Neuronal stem cell (in vitro differentiated cells): ENCODE measurements at places on chromosomes 5 and 9.
A peak's percentile ranks its signal among the peaks of the same experiment; 100 is the strongest.

DNA sequence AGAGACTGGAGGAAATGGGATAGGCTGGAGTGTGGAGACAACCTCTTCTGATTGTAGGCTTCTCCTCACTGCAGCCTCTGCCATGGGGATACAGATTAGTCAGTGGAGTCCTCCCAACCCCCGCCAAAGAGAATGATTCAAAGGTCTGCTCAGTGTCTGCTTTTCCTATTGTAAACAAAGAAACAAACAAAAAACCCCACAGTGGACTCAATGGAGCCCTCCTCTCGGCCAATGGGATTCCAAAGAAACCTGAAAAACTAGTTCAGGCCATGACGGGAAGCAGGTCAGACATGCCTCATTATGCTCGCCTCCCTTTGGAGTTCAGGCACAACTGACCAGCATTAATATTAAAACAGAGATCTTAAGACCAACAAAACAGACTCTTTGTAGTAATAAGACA is 85.8 kb downstream of the SEC61B start:
- no peaks in the 10 kb centered on the region for H3K36me3 ChIP-seq
- no peak for DNase-seq
- no peak overlapping the region for H3K4me3 ChIP-seq
- H3K27ac ChIP-seq = no peak overlapping the region
- peaks cover 2% of the 10 kb centered on the region for H3K4me1 ChIP-seq

- no peaks in the 10 kb centered on the region for H3K36me3 ChIP-seq
- no peak overlapping the region for H3K27ac ChIP-seq
- H3K4me1 ChIP-seq = no peaks in the 10 kb centered on the region
- no peaks in the 10 kb centered on the region for H3K27me3 ChIP-seq
- H3K4me3 ChIP-seq = no peak overlapping the region
These were observed 556.2 kb downstream of the TLE4 start for GRCh38 chr9:80127920-80128319.

DNA sequence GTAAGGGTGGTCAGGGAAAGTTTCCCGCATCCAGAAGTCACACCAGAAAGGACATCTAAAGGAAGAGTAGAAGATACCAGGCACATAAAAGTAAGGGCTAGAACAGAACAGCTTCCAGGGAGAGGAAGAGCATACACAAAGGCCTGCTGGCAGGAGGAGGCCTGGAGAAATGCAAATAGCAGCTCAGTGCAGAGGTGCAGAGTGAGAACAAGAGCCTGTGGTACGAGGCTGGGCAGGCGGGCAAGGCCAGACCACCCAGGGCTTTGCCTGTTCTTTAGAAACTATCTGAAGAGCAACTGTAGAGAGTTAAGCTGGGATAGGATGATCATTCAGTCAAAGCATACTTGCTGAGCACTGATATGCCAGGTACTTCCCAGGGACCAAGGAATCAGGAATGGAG is 115.3 kb downstream of the DROSHA start:
- H3K27me3 ChIP-seq = no peaks in the 10 kb centered on the region
- peaks cover 99% of the 10 kb centered on the region for H3K36me3 ChIP-seq
- DNase-seq = no peak
- peaks cover 3% of the 10 kb centered on the region for H3K4me1 ChIP-seq

- H3K27me3 ChIP-seq = no peaks in the 10 kb centered on the region
- no peak overlapping the region for H3K4me3 ChIP-seq
- DNase-seq = no peak
- H3K27ac ChIP-seq = peak overlapping the region; percentile 47
- no peaks in the 10 kb centered on the region for H3K36me3 ChIP-seq
These were observed 309.1 kb downstream of the PSAT1 start for GRCh38 chr9:78606001-78606379.

GRCh38 chr5:140093179-140093578 is 20.7 kb upstream of the PURA start:
- H3K36me3 ChIP-seq = no peaks in the 10 kb centered on the region
- no peak for DNase-seq
- no peaks in the 10 kb centered on the region for H3K4me1 ChIP-seq

DNA sequence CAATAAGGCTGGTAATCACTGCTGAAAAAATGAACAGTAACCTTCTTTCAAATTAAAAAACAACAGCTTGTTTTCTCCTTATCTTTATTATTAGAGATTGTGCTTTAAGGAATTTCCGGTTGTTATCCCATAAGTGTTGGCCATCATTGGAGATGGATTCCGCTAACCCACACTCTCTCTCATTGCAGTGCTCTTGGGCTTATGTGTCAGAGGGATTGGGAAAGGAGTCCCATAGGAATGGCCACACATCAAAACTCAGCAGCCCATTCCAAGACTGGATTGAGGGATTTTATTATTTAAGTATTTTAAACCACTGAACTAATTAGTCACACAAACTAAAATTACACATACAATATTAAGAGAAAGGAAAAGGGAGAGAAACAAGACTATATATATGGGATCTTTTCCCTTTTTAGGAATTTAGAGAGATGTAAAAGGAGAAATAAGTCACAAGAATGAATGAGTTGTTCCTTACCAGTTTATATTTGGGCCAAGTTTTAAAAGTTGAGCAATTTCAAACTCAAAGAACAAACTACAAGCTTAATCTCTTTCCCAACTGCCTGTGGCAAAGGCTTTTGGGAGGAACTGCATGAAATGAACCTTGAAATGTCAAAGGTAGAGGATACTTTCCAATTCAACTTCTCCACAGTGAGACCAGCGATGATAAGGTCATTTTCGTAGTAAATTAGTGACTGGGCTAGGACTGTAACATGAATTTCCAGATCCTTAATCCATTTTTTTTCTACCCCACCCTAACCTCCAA is 2.4 kb downstream of the SPINK6 start:
- H3K4me1 ChIP-seq = no peaks in the 10 kb centered on the region
- no peaks in the 10 kb centered on the region for H3K27me3 ChIP-seq
- no peak for DNase-seq
- no peak overlapping the region for H3K4me3 ChIP-seq

DNA sequence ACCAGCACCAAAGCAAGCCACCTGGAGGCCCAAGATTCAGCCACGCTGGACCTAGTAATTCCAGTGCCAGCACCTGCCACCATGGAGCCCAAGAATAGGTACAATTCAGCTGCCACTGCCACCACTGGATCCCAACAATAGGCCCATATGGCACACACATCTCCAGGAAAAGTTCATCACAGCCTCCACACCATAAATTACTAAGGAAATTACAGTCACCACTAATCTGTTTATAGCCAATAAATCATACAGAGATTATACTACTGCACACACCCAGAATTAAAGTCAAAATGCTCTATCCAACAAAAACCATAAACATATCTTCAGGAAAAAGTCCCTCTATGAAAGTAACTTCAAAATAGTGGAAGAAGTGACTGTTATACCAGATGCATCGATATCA is 242.8 kb downstream of the SPATA31D1 start:
- no peaks in the 10 kb centered on the region for H3K36me3 ChIP-seq
- no peaks in the 10 kb centered on the region for H3K4me1 ChIP-seq
- DNase-seq = no peak
- H3K4me3 ChIP-seq = no peak overlapping the region
- no peaks in the 10 kb centered on the region for H3K27me3 ChIP-seq
- no peak overlapping the region for H3K27ac ChIP-seq

DNA sequence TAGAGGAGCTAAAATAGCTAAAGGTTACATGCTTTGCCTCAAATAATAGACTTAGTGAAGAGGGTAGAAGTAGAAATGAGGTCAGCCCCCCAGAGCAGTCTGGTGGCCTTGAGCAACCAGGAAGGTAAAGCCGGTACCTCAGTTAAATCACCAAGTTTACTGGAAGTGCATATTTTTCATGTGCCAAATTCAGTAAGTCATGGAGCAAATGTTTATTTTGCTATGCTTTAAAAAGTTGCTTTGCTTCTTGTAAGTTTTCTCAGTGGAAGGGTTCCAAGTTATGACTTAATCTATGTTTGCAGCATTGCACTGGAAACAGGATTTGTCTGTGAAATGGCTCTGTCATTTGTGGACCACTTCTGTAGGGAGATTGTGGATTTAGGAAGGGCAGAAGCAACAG is 256.7 kb downstream of the ARRDC3 start:
- no peak for DNase-seq
- H3K27me3 ChIP-seq = no peaks in the 10 kb centered on the region
- H3K36me3 ChIP-seq = no peaks in the 10 kb centered on the region
- H3K4me1 ChIP-seq = peaks cover 7% of the 10 kb centered on the region

DNA sequence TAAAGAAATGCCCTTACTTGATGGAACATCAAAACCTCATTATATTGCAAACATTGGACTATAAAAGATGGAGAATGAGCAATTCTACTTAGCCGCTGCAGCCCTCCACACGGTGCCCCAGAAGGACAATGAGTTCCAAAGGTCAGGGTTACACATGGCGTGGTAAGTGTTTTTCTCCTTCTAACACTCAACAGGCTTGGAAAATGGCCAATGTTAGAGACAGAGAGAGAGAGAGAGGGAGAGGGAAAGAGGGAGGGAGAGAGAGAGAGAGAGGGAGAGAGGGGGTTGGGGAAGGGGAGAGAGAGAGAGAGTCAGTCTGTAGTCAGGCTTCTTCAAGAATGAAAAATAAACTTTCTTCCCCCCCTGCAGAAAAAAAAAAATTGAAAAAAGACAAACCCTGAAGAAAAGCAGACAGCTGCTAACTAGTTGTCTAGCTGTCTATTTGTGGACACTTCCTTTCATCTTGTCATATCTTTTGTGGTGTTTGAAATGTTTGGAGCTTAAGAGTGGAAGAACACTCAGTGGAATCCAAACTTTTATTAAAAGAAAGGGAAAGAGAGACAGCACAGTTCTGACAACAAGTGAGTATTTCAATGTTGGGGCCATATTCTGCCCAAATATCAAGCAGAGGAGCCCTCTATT is 324.8 kb downstream of the TMEM38B start:
- no peaks in the 10 kb centered on the region for H3K27me3 ChIP-seq
- H3K4me1 ChIP-seq = peaks cover 9% of the 10 kb centered on the region
- H3K36me3 ChIP-seq = no peaks in the 10 kb centered on the region
- DNase-seq = no peak
- peak overlapping the region; percentile 84 for H3K27ac ChIP-seq
- no peak overlapping the region for H3K4me3 ChIP-seq

DNA sequence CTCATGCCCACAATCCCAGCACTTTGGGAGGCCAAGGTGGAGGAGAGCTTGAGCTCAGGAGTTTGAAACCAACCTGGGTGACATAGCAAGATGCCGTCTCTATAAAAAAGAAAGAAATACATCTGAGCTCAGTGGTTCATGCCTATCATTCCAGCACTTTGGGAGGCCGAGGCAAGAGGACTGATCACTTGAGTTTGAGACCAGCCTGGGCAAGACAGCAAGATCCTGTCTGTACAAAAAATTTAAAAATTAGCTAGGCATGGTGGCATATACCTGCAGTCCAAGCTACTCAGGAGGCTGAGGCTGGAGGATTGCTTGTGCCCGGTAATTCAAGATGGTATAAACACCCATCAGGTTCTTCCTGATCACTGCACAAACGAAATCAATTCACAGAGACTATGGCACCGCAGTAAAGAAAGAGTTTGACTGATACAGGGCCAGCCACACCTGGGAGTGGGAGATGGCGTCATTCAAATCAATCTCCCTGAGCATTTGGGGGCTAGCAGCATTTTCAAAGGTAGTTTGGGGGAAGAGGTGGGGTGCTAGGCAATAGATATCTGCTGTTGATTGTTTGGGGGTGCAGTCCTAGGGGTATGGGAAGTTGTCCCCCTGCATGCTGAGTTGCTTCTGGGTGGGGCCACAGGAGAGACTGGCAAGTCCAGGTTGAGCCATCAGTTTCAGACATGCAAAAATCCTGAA is 169.2 kb downstream of the TTC39B start:
- H3K4me1 ChIP-seq = peaks cover 2% of the 10 kb centered on the region
- no peak for DNase-seq
- H3K4me3 ChIP-seq = no peak overlapping the region
- H3K27ac ChIP-seq = no peak overlapping the region
- H3K27me3 ChIP-seq = no peaks in the 10 kb centered on the region
- H3K36me3 ChIP-seq = no peaks in the 10 kb centered on the region

DNA sequence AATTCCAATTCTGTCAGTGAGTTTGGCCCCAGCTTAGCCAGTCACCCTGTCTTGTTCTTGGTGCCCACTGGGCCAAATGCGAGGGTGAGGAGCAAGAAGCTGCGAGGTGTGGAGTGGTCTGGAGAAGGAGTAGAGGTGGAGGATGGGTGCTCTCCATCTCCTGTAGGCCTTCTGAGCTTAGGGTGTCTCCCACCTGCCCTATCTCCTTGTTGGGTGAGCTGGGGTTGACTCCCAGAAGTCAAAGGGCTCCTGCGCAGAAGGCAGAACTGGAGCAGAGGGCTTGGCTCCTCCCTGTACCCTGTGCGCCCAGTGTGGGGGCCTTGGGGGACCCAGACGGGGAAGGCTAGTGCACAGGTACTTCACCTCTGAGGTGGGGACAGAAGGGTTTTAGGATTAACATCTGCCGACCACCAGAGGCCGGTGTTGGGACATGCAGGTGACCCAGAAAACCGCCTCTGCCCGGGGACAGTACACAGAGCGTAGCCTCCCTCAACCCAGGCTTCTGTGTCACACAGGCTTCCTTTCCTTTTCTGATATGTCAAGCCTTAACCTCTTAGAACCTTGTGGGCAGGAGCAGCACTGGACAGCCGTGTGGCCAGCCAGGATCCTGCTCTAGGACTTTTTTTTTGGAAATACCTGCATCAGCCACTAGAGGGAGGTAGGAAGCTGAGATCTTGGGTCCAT is 16.9 kb downstream of the IL5 start:
- no peak overlapping the region for H3K27ac ChIP-seq
- no peaks in the 10 kb centered on the region for H3K4me1 ChIP-seq
- H3K4me3 ChIP-seq = no peak overlapping the region
- peaks cover 23% of the 10 kb centered on the region for H3K27me3 ChIP-seq
- peak; percentile 69 for DNase-seq

DNA sequence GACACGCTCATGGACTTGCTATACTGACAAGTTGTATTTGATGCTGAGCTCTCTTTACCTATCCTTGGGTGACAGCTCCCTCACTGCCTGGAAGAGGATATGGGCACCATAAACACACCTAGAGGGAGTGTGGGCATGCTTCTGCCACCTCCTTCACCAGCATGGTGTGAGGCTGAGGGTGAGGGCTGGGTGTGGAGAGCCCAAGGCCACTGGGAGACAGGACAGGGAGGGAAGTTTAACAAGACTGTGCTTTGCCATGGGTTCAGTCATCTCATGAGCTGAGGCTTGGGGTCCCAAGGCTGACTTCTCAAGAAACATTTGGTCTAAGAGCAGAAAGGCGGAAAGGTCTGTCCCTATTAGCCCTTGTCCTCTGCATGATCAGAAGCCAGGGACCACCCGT is 93.6 kb upstream of the ANKRD55 start:
- H3K27me3 ChIP-seq = no peaks in the 10 kb centered on the region
- DNase-seq = no peak
- no peaks in the 10 kb centered on the region for H3K36me3 ChIP-seq
- no peaks in the 10 kb centered on the region for H3K4me1 ChIP-seq
- no peak overlapping the region for H3K27ac ChIP-seq

- H3K4me1 ChIP-seq = peaks cover 13% of the 10 kb centered on the region
- H3K4me3 ChIP-seq = no peak overlapping the region
- H3K27ac ChIP-seq = no peak overlapping the region
- no peak for DNase-seq
- no peaks in the 10 kb centered on the region for H3K27me3 ChIP-seq
These were observed 2.9 kb upstream of the ZMYND19 start for GRCh38 chr9:137593176-137593575.

- peaks cover 35% of the 10 kb centered on the region for H3K27me3 ChIP-seq
- DNase-seq = peak; percentile 57
- H3K4me3 ChIP-seq = no peak overlapping the region
- H3K27ac ChIP-seq = no peak overlapping the region
- no peaks in the 10 kb centered on the region for H3K4me1 ChIP-seq
These were observed 5.9 kb upstream of the ACO1 start for GRCh38 chr9:32378496-32378895.
